ENCODE measurements at places on chromosomes 4 and X.

GRCh38 chrX:67207912-67208311 lies 335.9 kb upstream of the AR start:
- no peak for DNase-seq

GRCh38 chrX:120281761-120282160 lies 29.5 kb downstream of the TMEM255A start:
- DNase-seq = no peak

DNA sequence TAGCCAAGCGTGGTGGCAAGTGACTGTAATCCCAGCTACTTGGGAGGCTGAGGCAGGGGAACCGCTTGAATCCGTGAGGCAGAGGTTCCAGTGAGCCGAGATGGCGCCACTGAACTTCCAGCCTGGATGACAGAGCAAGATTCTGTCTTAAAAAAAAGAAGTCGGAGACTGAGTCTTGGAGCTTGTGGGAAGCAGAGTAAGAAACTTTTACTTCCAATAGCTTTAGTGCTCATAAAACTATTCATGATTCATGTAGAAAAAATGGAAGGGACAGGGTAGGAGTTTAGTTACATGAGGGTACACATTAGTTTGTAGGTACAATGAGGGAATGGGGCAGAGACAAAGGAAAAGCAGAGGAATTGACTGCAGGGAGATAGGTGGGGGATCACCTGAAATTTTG lies 19.3 kb downstream of the RAP2C start:
- DNase-seq = no peak

DNA sequence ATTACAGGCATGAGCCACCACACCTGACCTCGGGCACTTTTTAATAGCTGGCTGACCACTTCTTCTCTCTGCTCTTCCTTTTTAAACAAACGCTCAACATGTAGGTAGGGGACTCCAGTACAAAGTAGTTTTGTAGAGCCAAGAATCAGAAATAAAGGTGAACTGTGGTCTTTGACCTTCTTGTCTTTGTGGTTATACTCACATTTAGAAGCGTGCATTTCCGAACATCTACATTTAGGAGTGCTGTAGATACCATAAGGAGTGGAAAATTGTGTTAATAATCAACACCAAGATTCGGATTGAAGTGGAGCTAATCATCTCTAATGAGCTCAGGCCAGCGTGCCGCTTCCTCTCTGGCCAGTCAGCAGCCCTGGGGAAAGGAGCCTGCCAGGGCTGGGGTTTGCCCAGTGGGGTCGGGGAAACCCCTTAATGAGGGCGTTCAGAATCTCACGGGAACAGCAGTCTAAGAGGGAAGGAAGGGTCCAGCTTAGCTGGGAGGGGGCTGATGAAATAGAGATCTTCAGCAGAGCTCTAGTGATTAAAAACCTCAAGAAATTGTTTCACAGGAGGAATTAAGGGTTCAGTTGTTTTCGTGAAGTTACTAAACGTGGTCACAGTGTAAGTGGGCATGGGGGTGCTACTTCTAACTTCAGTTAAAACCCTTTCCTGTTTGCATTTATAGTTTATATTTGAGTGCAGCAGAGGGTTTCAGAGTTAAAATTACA lies 81.2 kb downstream of the GAB1 start:
- DNase-seq = no peak

- no peak for DNase-seq
Measured at GRCh38 chr4:168865854-168866253, 144.2 kb downstream of the CBR4 start.

DNA sequence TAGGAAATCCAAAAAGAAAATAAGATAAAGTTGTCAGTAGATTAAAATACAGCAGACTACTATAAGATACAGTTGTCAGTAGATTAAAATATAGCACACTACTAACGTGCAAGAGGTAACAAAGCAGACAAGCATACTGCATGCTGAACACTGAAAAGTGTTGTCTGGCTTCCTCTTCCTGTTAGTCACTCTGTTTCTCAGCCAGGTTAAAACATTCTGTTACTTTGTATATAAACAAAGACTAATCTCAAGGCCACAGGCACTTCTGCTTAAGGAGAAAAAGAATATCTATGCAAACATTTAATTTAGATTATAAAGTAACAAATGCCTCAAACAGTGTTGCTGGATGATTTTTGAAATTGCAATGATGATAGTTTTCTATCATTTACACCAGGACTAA lies 41.0 kb upstream of the SCD5 start:
- no peak for DNase-seq

DNA sequence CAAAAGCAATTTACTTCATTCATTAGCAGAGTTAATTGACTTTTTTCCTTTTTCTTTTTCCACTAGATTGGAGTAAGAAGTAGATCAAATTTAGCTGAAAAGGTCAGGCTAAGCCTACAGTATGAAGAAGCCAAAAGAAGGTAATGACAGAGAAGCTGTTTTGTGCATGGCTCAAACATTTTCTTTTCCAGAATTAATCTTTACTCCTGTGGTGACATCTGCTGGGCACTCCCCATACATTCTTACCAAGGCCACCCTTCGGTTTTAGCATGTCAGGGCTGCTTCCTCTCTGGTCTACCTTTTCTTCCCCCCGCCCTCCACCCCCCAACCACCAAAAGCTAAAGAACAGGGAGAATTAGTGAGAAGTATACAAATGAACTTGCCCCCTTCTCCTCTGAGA lies 70.2 kb downstream of the CLDN22 start:
- no peak for DNase-seq

- DNase-seq = no peak
Measured at GRCh38 chr4:139984471-139984870, 169.5 kb downstream of the MAML3 start.

DNA sequence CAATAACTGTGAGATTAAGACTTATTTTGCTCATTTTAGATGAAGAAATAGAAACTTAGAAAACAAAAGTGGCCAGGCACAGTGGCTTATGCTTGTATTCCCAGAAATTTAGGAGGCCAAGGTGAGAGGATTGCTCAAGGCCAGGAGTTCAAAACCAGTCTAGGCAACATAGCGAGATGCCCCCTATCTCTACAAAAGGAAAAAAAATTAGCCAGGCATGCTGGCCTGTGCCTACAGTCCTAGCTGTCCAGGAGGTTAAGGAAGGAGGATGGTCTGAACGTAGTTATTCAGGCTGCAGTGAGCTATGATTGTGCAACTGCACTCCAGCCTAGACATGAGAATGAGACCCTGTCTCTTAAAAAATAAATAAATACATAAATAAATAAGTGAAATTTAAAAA lies 28.0 kb downstream of the APELA start:
- DNase-seq = no peak

GRCh38 chr4:124450851-124451250 lies 261.7 kb downstream of the ANKRD50 start:
- DNase-seq = no peak

DNA sequence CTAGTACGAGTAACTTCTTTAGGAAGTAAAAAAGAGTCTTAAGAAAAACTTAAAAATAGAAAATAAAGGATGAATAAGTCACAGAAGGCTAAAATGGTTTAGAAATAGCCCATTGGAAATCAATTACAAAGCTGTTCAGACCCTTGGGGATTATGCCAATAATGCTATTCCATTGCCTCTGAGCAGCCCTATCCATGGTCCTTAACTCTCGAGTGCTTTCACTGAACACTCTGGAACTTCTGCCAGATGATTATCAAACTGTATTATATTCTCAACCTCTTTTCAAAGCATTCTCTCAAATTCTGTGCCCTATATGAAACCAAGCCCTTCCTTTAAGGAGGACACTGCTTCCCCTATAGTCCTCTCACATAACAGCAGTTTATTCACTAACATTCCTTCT lies 17.0 kb downstream of the SLC9B1 start:
- DNase-seq = no peak

GRCh38 chr4:88907478-88907877 lies 149.5 kb downstream of the FAM13A start:
- no peak for DNase-seq

DNA sequence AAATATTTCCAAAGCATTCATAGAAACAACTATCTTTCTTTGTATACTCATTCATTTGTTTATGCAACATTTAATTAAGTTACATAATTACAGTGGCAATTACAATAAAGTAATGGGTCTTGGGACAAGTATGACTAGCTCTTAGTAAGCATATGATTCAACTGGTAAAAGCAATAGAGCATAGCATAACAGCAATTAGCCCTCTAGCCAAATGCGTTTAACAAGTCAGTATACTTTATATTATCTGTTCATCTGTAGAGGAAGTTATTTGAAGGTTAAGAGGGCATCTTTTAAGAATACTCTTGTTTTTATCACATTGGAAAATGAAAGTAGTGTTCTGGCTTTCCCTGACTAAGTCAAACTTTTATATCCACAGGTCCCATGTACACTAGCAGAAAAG lies 198.1 kb upstream of the UGT8 start:
- no peak for DNase-seq

DNA sequence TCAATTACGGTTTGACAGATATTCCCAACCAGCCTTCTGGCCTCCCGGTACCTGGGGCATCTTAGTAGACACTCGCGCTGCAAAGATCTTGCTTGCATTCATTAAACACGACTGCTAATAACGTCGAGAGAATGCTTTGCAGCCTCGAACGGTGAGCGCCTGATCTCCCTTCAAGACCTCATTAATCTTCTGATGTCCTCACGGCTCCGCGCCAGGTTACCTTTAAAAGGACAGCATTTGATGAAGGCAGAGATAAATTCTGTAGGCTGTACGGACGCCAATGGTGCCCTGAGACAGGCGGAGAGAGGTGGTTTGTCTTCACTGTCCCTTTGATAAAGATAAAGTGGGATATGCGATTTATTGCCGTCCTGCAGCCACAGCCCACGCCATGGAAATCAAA lies 64.2 kb downstream of the SHOX start:
- no peak for DNase-seq

DNA sequence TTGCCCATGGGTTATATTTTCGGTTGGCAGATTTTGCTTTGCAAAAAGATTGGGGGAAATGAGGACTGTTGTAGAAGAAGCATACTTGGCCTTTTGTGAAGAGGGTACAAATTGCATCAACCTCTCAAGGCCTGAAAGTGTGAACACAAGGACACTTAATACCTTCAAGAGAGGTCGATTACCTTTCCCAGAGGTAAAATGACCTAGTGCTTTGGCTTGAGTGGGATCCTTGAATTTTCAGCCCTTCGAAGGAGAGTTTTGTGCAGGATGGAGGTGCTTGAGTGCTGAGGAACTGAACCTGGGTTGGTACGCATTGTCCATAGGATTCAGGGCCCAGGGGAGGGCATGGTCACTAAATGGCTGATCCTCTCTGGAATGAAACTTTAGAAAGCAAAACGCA lies 27.6 kb upstream of the NKAP start:
- no peak for DNase-seq

GRCh38 chr4:5261866-5262265 lies 210.6 kb downstream of the STK32B start:
- DNase-seq = no peak

DNA sequence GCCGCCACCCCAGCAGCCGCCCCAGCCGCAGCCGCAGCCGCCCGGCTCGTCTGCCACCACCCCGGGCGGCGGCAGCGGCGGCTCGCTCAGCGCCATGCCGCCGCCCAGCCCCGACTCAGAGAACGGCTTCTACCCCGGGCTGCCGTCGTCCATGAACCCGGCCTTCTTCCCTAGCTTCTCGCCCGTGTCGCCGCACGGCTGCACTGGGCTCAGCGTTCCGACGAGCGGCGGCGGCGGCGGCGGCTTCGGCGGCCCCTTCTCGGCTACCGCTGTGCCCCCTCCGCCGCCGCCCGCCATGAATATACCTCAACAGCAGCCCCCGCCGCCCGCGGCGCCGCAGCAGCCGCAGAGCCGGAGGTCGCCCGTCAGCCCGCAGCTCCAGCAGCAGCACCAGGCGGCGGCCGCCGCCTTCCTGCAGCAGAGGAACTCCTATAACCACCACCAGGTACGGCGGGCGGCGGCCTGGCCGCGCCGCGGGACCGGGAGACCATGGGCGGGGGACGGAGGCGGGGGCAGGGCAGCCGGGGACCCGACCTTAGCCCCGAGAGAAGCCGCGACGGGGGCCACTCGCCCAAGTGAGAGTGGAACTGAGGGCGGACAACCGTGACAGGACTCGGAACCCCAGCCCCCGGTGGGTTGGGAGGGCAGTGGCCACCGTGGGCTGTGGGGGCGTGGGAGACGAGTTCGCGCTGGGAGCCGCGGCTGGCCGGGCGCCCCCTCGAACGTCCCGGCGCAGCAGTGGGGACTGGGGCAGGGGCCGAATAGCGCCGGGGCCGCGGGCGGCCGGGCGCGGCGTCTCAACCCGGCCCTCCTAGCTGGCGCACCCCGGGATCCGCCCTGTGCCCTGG lies 1.8 kb downstream of the CPEB2 start:
- DNase-seq = peak; percentile 28

DNA sequence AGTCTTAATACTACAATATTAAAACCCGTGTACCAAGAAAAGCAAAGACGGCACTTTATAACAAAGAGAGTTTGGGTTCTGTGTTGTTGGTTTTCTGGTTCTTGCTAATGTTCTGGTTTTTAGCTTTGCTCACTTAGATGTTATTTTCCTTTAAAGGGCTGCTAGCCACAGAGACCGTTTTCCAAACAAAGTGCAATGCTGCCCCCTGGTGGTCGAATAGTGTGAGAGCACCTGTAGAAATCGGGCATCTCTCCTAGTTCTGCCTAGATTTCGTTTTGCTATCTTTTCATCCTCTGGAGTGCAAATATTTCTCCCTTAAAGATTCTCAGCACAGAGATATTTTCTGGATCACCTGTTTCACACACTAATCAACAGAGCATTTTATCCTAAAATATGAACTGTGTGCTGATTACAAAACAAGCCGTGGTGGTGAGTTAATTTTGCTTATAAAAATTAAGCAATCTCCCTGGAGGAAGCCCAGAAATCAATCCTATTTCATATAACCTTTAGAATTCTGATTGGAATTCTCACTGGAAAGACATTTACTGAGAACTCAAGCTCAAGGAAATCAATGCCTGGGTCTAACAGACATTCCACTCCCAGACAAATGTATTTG lies 334.5 kb upstream of the NOCT start:
- peak; percentile 13 for DNase-seq

GRCh38 chr4:36322921-36323354 lies 41.5 kb downstream of the DTHD1 start:
- DNase-seq = no peak

GRCh38 chrX:53280331-53281320 lies 758 bp downstream of the IQSEC2 start:
- DNase-seq = no peak

GRCh38 chr4:183657564-183657963 lies 1.4 kb downstream of the RWDD4 start:
- DNase-seq = no peak

DNA sequence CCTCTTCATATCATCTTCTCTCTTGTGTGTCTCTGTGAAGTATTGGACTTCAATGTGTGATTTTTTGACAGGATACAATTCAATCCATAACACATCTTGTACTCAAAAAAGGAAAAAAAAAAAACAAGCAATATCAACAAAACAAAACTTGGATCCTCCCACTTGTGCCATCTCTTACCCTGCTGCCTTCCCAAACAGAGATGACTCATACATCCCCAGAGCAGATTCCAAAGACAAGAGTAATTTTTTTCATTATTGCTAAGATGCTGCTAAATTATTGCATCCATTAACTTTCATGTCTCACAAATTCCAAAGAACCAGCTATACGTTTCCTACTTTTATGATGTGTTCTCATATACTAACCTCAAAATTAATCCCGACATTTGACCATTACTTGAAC lies 479.2 kb downstream of the GBA3 start:
- DNase-seq = no peak

Data from stimulated activated CD4-positive, alpha-beta T cell treated with anti-CD3 and anti-CD28 coated beads, Interleukin-15, amount 100 ng/mL, for 1 hour (primary cell).